ENCODE measurements at places on chromosomes 16 and 17.

- DNase-seq, result no peak
Measured at GRCh38 chr17:55322453-55322985, 57.8 kb downstream of the HLF start.

GRCh38 chr17:39150104-39150634, 1.3 kb downstream of the PLXDC1 start:
- DNase-seq, result no peak

- DNase-seq, result no peak
Measured at GRCh38 chr17:4497101-4497824, 1.4 kb upstream of the SPNS2 start.

DNA sequence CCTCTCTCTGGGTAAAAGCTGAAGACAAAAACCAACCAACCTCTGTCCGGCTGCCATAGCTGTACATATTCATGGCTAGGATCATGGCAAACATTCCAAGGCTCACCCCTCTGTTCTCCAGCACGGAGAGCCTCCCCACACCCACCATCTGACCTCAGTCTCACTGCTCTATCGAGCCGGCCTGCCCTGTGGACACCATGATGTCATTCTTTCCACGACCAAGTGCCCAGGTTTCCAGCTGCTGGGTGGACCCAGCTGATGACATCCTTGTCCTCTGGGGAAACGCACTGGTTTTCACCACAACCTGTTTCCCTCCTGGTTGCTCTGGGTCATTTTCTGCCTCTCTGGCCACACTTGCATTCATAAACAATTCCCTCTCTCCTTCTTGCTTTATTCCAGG, 67.7 kb downstream of the NDEL1 start:
- DNase-seq, result no peak

DNA sequence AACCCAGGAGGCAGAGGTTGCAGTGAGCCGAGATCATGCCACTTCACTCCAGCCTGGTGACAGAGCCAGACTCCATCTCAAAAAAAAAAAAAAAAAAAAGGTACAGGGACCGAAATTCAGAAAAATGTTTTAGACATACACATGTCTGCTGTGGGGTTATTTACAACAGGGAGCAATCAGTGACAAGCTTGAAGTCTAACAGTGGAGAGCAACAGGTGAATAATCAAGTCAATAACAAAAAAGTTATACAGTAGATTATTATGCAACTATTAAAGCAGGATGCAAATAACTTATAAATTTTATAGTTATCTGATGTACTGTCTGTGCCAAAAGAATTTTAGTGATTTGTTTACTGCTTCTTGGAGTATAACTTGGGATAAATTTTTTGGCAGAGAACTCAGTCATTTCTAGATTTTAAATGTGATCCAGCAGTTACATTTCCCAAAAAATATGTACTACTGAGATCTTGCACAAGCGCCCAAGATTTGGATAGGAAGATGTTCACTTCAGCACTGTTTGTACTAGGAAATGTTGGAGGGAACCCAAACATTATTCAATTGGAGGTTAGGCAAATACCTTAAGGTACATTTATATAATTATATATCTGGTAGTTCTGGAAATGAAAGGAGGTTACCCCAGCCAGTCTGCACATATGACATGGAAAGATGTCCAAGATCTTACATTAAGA, 34.1 kb downstream of the EEF2K start:
- no peak for DNase-seq

GRCh38 chr17:80512233-80512632, 32.4 kb upstream of the RPTOR start:
- no peak for DNase-seq

GRCh38 chr16:63998-64913, 8.2 kb downstream of the RHBDF1 start:
- no peak for DNase-seq

GRCh38 chr16:72602499-72602898, 430.5 kb upstream of the PMFBP1 start:
- DNase-seq, result no peak

Data from NT2/D1 (cell line).